ENCODE measurements at places on chromosomes 4 and X.

DNA sequence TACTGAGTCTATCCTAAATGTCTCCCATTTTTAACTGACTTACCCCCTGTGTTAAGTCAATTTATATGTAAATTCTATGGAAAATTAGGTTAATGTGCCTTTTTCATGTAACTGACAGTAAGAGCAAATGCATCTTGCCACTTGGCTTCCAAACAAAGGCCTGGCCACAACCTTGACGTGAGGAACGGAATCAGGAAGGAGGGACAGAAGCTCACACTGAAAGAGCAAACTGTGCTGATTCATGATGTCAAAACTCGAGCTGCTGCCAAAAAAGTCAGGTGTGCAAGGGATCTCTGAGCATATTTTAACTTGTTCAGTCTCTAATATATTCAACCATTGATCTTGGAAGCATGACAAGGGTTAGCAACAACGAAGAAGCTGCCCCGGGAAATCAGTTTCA, 35.8 kb downstream of the GPM6A start:
- DNase-seq = peak; percentile 3

DNA sequence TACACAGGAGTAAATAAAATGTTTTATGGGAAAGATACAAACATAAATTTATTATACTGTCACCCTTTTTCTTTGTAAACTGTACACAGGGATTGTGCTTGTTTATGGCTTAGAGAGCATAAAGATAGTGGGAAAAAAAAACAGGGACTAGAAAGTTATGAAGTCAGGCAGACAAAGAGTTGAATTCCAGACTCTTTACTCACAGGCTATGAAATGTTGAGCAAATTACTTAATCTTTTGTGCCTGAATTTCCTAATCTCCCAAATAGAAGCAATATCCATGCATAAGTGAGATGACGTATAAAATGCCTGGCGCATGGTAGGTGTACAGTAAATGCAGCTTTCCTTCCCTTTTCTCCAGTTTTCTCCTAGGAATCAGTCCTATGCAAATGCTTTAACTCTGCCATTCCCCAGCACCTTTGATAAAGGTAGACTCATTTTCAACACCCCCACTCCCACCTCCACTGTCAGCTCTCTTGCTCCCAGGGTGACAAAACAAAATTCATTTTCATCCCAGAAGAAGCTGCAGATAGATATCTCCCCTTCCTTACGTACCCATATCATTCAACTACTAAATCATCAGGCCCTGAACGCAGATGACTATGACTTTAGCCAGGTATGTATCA, 44.5 kb upstream of the BTC start:
- DNase-seq = no peak

DNA sequence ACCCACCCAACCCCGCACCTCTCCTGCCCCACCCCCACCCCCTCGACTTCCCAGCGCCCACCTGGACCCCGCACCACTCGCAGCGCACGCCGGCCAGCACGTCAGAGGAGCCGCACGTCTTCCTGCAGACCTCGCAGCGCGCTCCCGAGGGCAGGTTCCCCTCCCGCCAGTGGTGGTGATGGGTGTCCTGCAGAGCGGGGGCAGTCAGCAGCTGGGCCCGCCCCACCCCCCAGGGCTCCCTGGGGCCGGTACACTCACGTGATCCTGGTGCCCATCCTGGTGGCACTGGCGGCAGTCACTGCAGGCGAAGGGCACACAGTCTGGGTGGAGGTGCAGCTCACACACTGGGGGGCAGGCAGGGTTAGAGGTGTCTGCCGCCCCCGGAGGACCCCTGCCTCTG, 5.1 kb downstream of the DGKQ start:
- no peak for DNase-seq

DNA sequence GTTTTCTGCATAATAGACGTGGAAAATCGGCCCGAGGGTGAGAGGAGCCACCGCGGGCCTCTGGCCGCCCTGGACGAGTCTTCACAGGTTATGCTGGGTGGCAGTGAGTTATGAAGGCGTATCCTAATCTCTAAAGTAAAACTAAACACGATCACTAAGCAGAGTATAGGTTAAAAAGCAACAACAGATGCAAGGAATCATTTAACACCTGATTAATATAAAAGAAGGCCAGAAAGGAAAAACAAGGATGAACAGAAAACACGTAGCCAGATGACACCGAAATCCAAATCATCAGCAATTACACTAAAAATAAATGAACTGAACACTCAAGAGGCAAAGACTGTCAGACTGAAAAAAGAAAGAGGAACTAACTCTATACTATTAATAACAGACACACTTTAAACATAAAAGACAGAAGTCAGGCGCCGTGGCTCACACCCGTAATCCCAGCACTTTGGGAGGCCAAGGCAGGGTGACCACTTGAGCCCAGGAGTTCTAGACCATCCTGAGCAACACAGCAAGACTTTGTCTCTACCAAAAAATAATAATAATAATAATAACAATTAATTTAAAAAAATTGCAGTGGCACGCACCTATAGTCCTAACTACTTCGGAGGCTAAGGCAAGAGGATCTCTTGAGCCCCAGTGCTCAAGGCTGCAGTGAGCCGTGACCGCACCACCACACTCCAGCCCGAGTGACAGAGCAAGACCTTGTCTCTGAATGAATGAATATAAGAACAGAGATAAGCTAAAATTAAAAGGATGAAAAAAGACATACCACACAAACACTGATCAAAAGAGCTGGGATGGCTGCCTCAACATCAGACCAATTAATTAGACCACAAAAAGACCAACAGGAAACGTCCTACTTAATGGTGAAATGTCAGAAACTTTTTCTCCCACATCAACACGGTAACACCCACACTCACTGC, 30.0 kb downstream of the CTBP1 start:
- DNase-seq = no peak

DNA sequence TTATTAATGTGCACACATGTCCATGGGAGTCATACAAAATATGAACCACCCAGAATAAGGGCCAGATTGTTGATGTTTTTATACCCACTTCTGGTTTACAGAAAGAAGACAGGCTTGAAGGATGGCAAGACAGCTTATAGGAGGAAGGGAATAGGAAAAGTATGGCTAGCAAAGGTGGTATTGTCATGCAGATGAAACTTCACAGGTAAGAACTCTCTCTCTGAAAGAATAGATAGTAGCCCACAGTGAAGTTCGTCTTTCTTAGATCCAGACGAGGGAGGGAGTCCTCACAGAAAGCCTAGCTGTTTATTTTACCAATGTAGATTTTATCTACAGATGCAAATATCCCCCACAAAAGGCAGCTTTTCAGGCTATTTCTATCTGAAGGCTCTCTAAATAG, 43.7 kb upstream of the SPIN4 start:
- no peak for DNase-seq

DNA sequence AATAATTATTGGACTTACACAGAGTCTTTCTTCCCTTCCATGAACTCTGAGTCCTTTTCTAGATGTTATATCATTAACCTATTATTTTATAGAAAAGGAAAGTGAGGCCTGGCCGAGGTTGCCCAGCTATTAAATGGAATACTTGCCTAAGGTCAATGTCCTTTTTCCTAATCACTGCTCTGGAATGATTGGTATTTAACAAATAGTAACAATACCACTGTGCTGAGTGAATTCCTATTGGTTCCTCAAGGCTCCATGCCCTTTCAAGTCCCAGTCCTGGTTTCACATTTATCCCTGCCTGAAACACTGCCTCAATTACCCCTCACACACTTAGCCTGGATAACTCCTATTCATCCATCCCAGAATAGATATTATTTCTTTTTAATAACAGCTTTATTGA, 6.2 kb downstream of the TCEAL9 start:
- DNase-seq = no peak

GRCh38 chr4:4693755-4694295, 152.0 kb upstream of the STX18 start:
- no peak for DNase-seq

DNA sequence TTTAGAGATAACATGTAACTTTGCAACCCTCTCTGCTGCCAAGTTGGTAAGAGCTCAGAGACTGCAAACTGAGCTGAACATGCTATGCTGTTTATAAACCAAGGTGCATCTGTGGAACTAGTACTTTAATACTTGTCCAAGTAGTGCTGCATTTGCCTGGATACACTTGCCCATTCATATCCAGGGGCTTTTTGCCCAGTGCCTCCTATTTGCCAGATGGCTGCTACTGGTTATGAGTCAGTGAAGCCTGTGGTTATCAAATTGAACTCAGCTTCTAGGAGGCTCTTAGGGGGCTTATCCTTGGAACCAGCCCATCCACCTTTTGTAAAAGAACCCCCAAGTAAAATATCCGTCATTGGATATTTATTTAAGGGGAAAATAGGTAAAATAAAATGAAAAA, 79.6 kb downstream of the AFF2 start:
- DNase-seq = no peak

- no peak for DNase-seq
Observed at GRCh38 chr4:309807-310206, 4.5 kb upstream of the ZNF732 start.

GRCh38 chrX:135737366-135738071, 24.1 kb downstream of the CT45A1 start:
- no peak for DNase-seq

- no peak for DNase-seq
Observed at GRCh38 chr4:154332681-154333421, 158.7 kb downstream of the DCHS2 start.

GRCh38 chr4:53537606-53538005, 53.7 kb downstream of the LNX1 start:
- DNase-seq = no peak

DNA sequence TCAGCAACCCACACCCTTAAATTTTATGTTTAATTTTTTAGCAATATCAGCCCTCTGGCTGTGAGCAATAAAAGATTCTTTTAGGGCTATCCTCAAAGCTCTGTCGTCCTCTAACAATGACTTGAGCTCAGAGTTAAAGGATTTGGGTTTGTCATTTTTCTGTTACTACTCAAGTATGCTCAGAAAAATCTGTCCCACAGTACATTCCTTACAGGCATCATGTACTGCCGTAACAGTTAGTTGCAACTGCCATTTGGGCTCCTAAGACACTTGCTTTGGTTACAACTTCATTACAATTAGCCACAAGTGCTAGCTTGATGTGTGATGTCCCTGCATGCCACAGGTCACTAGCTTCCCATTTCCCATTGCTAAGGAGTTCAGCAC, 33.2 kb downstream of the COQ2 start:
- no peak for DNase-seq

GRCh38 chr4:53705151-53705764, 114.0 kb upstream of the LNX1 start:
- DNase-seq = no peak

GRCh38 chrX:24494647-24495075, 29.6 kb downstream of the PDK3 start:
- no peak for DNase-seq

All from substantia nigra (tissue), 51 donors.